AG20443 (cell line): ENCODE measurements at places on chromosomes 1 and 21.

DNA sequence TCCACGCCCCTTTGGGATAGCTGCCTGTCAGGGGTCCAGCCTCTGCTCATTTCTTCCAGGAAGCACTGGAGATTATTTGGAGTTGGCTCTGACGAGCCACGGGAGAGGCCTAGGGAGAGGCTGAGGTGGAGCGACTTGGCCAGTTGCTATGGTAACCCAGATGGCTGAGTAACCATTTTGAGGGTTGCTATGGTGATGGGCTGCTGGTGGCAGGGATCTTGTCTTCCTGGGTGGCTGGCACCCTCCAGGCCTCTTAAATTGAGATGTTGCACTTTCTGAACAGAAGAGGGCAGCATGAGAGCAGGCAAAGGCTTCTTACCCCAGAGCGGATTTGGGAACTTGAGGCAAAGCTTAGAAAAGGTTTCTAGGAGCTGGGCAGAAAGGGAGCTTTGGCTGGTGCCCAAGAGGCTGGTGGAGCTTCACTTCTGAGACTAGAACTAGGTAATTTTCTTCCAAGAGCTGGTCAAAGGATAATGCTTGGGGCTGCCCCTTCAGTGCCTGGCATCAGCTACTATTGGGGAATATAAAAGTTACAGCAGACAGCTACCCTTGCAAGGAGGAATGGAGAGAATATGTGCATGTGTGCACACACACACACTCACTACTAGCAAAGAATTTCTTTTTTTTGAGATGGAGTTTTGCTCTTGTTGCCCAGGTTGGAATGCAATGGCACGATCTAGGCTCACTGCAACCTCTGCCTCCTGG is 72.5 kb downstream of the NDUFS5 start:
- DNase-seq, result peak; percentile 88

DNA sequence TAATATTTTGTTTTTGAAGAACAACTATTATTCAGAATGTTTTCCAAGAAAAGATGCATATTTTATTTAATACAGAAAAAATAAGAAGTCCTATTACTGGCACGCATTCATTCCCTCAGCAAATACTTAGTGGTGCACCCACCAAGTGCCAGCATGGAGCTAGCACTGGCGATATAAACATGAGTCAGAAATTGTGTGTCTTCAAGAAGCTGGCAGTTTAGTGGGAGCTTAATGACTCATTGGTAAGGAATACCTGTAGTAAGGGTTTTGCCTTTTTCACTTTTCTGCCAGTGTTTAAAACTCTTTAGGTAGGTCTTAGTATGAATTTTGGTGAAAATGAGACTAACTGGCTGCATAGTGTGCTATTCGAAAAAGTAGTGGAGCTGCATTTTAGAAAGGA is 6.3 kb downstream of the MAGI3 start:
- peak; percentile 38 for DNase-seq

DNA sequence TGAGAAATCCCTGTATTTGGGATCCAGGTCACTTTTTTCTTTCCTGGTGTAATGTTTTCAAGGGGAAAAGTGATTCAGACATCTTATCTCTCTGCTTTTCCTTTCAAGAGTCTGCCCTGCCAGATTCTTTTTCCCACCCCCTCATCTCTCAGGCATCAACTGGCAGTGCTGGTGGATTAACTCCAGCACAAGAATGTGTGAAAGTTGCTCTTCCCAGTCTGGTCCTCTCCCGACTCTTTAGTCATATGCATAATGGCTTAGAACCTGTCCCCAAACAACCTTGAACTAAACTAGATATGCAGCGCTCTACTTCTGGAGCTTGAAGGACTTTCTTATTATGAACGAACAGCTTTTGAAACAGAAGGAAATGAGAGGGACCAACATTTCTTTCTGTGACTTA is 88.5 kb downstream of the SLC44A5 start:
- DNase-seq, result no peak

DNA sequence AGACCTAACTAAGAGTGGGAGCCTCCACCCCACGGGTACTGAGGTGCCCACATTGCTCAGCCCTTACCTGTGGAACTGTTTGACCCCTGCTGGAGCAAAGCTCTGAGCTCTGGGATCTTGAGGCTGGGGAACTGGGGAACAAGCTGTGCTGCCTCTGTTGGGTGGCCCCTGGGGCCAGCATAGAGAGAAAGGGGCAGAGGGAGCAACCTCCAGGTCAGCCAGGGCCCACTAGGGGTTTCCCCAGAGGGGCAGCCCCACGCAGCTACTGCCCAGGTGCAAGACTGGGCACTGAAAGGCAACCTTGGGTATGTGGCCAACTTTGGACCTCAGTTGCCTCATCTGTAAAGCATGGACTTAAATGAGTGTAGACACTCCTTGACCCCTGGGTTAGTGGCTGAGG is 23.5 kb upstream of the EPB41 start:
- no peak for DNase-seq
